ENCODE measurements at places on chromosomes 5 and 9.

DNA sequence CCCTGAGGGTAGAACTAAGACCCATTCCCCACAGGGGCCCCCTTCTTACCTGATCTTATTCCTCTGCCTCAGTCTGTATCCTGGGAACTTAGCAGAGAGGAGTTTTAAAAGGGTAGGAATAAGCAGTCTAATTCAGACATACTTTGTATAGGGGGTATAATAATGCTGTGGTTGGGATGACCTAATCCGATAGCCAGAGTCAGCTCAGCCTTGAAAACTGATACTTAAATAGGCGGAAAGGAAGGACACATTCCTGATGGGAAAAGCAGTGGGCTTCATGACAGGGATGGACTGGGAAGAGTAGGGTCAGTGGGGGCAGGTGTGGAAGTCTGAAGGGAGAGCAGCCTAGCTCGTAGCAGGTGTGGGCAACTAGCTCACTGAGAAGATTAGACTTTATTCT lies 52.2 kb upstream of the TESK1 start:
- DNase-seq: no peak

GRCh38 chr5:61098251-61098995 lies 63.8 kb downstream of the SMIM15 start:
- DNase-seq: no peak

DNA sequence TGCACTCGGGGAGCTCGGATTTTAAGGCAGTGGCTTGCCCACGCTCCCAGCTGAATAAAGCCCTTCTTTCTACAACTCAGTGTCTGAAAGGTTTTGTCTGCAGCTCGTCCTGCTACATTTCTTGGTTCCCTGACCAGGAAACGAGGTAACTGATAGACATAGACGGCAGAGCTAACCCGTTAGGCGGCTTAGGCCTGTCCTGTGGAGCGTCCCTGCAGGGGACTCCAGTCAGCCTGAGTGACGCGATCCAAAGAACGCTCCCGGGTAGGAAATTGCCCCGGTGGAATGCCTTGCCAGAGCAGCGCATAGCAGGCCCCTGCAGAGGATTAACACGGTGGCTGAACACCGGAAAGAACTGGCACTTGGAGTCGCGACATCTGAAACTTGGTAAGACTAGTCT lies 1.8 kb upstream of the SELENOP start:
- DNase-seq: no peak

DNA sequence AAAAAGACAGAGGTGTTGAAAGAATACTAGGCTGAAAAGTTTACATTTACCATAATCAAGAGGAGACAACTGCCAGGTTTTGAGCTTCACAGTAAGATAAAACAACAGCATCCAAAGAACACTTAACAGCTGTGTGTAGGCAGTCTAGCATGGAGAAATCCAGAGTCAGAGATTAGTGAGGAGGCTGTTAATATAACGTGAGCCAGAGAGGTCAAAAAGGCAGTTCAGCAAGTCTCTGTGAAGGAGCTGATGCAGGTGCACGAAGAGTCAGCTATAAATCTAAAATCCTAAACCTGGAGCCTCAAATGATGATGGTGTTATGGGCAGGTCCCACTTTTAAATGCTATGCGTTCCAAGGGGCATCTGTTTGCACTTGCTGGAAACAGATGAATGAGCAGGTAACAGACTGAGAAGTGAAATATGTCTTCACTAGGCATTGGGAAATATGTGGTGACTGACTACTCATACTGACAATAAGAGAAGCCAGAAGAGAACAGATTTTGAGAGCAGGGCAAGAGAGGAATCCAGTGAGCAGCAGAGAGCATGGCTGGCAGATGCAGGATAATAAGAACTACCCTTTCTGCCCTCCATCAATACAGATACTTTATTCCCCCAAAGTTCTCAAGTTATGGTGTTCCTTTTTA lies 8.7 kb downstream of the APTX start:
- DNase-seq: no peak

- no peak for DNase-seq
Measured at GRCh38 chr5:39337252-39337915, 26.9 kb downstream of the C9 start.

DNA sequence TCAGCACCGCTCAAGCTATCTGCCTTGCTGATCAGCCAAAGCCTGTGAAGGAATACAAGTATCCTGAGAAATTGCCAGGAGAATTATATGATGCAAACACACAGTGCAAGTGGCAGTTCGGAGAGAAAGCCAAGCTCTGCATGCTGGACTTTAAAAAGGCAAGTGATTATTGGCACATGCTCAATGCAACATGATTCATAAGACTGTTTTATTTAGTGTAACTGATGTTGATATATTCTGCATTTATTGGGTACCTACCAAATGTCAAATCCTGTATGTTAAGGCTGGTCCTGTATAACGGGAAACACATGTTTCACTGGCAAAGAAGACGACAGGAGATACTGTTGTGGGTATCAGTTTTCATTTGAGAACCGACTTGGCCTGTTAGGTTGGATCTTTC lies 69.0 kb downstream of the ADAMTS16 start:
- DNase-seq: no peak

GRCh38 chr9:69498470-69498869 lies 173.5 kb downstream of the ENTREP1 start:
- no peak for DNase-seq

- no peak for DNase-seq
Measured at GRCh38 chr5:63025679-63026078, 447.1 kb downstream of the LRRC70 start.

DNA sequence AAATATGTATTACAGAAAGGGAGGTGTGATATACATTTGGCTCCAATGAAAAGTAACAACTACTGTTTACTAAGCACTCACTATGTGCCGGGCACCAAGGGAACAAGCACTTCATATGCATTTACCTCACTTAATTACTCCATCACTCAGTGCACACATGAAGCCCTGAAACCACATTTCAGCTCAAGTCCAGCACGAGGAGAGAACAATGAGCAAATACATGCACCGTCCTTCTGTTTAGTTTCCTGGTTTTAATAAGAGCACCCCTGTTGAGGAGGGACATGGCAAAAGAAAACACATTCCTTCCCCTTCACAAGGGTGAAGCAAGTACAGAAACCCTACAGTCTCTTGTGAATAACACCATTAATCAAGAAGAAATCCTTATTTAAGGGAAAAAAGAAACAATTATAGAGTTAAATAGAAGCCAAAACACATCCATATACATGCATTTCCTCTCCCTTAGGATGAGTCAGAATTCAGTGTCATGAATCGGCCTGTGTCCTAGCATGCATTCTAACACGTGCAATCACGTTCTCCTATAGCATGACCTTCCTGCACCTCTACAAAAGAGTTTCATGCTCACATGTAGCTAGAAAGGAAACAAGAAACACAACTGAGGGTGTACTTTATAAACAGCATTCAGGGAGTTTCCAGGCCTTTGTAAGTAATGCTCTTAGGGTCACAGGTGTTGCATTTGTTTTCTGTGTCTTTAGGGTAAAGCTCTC lies 411.6 kb downstream of the BNC2 start:
- DNase-seq: no peak

DNA sequence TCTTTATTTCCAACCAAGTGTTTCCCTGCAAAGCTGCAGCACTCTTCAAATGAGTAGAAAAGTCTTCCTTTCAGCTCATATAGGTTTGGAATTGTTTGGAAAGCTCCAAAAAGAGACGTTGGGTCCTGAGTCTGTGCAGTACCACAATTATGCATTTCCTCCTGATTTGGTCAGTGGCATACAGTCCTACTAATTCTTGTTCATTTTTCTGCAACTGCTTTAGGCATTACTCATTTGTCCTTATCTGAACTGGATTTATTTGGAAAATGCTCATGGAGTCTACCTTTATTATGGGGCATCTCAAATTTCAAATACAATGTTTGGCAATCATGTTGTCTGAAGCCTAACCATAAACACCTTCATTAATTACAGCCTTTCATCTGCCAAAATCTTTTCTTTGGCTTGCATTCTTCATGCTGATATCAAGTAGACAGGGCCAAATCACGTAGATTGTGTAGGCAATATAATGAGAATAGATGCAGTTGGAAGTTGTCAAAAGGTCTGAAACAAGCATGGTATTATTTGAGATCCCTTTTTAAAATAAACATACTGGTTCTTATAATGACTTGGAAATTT lies 232.8 kb downstream of the TLE1 start:
- no peak for DNase-seq

- DNase-seq: no peak
Measured at GRCh38 chr9:115543511-115543910, 425.6 kb upstream of the TNC start.

DNA sequence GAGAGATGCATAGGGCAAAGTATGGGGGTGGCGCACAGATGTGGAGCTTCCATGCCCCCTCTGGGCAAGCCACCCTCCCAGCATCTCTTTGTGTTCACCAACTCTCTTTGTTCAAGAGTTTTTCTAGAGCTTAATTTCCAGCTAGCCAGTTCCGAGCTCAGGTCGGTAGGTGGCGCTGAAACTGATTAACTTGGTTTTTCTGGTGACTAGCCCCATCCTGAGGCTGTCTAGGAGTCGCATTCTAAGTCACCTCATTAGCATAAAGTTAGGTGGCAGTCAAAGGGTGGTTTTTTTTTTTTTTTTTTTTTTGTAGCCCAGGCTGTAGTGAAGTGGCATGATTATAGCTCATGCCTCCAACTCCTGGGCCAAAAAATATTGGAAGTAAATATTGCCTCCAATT lies 476.4 kb downstream of the KDM4C start:
- peak; percentile 51 for DNase-seq

DNA sequence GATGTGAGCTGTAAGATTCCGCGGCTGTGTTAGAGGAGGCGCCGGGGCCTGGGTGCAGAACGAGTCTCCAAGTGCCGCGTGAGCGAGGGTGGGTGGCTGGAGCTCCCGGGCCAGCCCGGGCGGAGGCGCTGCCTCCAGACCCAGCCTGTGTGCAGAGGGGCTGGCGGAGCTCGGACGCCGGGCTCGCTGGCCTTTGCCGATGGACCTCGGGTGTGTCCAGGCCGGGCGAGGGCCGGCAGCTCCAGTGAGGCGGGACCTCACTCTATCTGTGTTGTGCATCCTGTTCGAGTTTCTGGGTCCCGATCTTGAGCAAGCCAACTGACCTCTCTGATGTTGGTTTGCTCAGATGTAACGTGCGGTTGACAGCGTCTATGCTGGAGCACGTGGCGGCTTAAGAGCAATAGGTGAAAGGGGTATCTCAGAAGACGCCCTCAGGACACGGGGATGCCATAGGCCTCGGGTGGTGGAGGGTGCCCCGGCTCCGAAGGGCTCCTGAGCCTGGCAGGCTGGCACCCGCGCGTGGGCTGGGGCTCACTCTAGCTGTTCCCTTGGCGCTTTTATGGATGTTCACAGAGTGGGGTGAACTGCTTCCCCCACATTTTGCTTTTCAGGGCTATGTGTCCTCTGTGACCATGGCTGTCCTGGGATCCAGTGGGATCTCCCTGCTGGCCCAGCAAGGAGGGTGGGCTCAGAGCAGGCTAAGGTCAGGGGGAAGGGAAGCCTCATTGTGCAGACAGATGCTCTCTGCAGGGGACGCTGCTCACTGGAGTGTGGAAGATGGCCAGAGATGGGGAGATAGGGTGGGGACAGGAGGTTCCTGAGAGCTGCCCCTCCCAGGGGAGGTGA lies 69.8 kb downstream of the MRPL36 start:
- DNase-seq: no peak

- DNase-seq: no peak
Measured at GRCh38 chr9:98806394-98807035, 955 bp upstream of the GALNT12 start.

GRCh38 chr5:83405662-83406061 lies 65.9 kb upstream of the VCAN start:
- DNase-seq: no peak

- no peak for DNase-seq
Measured at GRCh38 chr5:127097278-127097677, 24.0 kb upstream of the C5orf63 start.

DNA sequence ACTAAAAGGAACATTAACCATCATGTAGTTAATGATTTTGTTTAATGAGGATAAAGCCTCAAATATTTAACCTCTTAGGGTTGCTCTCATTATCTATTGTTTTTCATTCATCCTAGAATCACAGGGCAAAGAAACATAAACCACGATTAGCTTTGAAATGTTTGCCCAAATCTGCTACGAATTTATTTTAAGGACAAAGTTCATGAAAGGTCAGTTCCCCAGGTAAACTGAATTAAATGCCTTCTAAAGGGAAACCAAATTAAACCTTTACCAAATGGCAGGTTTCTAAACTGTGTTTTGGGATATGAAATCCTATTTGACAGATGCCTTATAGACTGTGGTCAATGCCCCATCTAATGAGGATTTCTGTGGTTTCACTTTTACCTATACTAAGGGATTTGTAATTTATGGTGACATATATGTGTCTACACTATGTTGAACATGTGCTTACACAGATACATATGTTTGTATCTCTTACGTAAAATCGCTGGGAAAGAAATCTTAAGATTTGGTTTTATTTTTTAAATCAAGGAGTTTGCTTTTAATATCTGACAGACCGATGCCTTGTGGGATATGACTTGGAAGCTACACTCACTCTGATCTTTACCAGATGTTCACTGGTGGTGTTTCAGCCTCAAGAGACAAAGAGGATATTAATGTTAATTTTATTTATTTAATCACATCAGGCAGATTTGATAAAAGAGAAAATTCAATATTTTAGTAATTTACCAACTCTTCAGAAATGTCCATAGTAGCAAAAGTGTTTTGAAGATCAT lies 188.4 kb downstream of the GLIS3 start:
- no peak for DNase-seq

DNA sequence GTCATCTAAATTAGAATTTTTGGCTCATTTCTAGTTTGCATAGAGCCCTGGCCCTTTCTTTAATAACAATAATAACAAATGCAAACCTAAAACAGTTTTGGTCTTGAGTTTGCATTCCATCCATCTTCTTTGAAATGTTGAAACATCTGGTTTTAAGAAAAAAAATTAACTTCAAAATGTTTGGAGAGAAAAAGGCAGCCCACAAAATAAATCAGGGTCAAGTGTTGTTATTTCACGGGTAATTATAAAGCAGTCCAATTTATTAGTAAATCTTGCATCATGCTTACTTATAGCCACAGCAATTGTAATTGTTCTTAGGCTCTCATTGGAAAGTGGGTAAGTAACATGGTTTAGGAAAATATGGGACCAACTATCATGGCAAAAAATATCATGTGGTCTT lies 247.0 kb upstream of the MEF2C start:
- DNase-seq: no peak

GRCh38 chr5:15693933-15694332 lies 194.0 kb downstream of the FBXL7 start:
- DNase-seq: no peak
